ENCODE measurements at places on chromosomes 5 and 9.
A peak's percentile ranks its signal among the peaks of the same experiment; 100 is the strongest.

DNA sequence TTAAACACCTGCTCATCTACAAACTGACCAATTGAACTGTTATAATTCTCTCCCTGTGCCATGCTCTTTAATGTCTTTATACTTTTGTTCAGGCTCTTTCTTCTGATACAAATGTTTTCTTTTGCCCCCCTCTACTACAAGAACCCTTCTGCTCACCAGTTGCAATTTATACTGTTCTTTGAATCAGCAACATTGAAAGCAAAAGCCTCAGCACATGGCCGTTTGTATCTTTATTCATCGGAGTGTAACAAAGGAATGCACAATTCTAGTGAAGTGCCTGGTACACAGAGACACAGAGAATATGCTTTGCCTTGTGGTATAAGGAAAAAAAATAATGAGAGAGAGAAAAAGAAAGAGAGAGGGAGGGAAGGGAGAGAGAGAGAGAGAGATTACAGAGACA, 547.1 kb downstream of the CDH12 start:
- no peak for DNase-seq

GRCh38 chr5:157994906-157995519, 136.1 kb upstream of the CLINT1 start:
- DNase-seq: peak; percentile 28

- no peak for DNase-seq
Measured at GRCh38 chr5:74549384-74549783, 91.1 kb downstream of the ENC1 start.

DNA sequence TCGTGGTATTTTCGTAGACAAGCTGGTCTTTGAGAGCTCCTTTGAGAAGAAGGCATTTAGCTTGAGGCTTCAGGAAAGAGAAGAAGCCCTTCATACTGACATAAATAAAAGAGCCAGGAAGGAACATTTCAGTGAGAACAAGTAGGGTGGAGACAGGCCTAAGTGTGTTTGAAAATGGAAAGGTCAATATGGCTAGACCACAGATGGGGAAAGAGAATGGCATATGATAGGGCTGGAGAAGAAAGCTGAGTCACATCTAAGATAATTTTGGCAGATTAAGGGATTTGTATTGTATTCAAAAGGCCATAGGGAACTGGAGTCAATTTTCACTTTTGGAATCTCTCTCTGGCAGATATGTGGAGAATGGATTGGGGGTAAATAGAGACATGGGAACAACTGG, 374.9 kb downstream of the TMEM38B start:
- DNase-seq: peak; percentile 7

GRCh38 chr9:4146293-4146692, 153.6 kb downstream of the GLIS3 start:
- DNase-seq: no peak

Data from NCI-H2029 (cell line).